ENCODE measurements at places on chromosomes 12 and 14.

DNA sequence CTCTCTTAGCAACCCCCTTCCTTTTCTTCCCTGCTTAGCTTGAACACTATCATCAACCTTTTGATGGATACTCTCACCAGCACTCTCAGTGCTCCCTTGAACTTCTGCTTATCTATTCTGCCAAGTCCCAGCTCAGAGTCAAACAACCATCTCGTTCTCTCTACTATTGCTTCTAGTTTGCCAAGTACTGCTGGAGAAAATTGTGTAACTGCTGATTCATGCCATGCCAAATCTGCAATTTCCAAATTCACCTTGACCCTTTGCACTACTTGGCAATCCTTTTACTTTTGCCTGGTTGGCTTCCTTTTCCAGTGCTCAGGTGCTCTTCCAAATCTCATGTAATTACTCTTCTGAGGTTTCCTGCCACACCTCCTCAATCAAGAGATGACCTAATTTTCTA, 2.8 kb upstream of the CCDC196 start:
- no peak for DNase-seq

DNA sequence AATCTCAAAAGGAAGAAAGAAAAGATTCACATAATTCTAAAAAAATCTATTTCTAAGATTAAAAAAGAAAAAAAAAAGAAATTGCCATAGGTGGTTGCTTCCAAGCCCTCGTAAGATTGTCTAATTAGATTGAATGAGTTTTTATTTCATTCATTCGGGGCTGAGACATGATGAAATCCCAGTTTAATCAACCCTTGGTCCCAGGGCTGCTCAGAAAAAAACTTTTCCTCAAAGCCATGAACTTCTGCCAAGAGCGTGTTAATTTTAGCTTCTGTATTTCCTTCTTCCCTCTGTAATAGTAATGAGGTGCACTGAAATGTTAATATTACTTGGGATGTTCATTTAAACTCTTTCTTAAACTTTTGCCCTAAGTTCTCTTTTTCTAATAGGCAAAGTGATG, 62.6 kb downstream of the TMEM132D start:
- DNase-seq, result no peak

GRCh38 chr12:88202500-88202899, 60.4 kb downstream of the TMTC3 start:
- DNase-seq, result no peak

DNA sequence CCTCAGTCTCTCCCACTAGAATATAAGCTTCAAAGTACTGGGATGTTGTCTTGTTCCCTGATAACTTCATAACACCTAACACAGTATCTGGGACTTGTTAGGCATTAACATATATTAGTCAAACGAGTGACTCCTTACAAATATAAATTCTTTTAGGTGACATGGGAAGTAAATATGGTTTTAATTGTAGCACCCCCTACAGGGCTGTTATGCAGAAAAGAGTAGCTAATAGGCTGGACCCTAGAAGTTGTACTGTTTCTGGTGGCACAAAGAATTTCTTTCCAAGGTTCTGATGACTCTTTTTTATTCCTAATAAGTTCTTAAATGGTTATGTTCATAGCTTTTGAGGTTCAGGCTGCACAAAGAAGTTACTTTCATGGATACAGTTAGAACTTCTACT, 29.8 kb downstream of the GPATCH2L start:
- DNase-seq, result no peak

DNA sequence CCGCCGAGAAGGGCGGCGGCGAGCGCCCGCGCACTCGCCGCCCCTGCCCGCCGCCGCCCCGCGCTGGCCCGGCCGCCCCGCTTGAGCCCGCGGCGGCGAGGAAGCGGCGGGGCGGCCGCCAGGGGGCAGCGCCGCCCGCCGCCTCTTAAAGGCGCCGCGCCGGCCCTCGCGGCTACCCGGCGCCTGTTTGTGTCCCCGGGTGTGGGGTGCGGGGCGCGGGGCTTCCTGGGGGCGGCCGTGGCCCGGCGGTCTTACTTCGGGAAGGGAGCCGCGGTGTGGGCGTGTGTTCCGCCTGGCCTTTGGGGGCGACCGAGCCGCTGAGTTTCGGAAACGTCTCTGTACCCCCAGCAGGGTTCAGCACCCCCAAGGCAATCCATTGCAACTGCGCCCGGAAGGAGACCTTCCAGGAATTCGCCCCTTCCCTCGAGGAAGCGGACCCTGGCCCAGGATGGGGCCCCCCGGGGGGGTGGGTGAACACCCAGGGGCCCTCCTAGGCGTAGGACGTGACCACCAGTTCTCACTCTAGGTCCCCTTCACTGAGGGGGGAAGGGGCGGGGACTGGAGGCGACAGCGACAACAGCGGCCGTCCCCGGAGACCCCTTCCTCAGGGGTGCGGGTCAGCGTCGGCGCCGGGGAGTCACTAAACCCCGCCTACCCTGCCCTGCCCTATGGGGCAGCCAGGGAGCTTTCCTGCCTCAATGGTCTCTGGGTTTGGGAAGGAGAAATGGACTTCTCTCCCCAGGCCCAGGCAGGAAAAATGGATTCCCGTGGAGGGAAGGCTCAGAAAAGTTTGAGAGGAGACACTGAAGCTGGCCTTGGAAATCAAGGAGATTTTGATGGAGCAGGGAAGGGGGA, at the start of gene ITPK1:
Gene ITPK1 (minus strand): TSS at position 105 of the 855 bp plus-strand sequence. CDS start 762 bp downstream, outside the sequence.
- DNase-seq, result no peak

DNA sequence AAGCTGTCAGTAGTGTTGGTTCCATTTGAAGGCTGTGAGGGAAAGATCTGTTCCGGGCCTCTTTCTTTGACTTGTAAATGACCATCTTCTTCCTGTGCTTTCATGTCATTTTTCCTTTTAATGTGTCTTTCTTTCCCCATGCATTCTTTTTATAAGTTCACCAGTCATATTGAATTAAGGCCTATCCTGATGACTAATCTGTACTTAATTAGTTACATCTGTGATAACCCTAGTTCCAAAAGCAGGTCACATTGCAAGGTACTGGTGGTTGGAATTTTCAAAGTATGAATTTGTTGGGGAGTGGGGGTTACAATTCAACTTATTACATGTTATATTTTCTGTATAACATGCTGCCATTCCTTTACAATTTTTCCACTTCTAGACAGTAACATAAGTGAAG, 1642.1 kb upstream of the FLRT2 start:
- no peak for DNase-seq

DNA sequence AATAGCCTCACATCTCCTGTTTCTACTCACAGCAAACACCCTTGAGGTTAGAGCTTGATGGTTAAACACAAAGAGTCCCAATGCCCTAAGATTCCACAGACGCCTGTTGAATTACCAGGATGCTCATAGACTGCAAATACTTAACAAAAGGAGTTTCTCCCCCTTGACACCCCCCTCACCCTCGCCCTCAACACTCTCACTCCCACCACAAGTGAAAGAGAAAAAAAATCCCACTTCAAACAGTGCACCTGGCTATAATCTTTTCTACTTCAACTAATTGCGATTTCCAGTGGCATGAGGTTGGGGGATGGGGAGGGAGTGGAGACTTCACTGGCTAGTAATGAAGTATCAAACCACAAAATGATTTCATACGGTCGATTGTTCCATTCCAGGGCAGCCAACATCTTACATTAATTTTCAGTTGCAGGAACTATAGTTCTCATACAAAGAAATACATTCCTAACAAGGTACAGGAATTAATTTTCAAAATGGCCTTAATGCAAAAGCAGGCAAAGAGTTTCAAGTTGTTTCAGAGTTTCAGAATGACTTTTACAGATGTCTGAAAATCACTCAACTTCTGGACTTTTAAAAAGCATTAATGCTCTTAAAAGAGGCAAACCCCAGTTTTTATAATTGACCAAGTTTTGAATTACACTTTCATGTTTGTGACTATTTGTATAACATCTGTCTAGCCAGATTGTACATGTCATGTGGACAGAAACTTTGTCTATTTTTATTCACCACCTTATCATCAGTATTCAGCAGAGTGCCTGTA, 390.7 kb downstream of the C12orf75 start:
- DNase-seq, result no peak
